ACHN (cell line): ENCODE measurements at places on chromosomes 7 and 10.

GRCh38 chr7:142815134-142815533 lies 39.7 kb upstream of the EPHB6 start:
- DNase-seq, result no peak

DNA sequence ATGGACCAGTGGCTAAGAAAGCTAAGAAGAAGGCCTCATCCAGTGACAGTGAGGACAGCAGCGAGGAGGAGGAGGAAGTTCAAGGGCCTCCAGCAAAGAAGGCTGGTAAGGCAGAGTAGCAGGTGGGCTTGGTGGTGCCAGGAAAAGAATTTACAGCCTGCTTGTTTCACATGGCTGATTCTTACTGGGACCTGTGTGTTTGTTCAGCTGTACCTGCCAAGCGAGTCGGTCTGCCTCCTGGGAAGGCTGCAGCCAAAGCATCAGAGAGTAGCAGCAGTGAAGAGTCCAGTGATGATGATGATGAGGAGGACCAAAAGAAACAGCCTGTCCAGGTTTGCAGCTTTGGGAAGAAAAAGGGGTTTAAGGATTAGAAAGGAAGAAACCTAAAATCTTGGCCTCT lies 5.0 kb downstream of the NOLC1 start:
- DNase-seq, result no peak

- no peak for DNase-seq
Observed at GRCh38 chr7:28069807-28070206, 110.8 kb downstream of the JAZF1 start.

DNA sequence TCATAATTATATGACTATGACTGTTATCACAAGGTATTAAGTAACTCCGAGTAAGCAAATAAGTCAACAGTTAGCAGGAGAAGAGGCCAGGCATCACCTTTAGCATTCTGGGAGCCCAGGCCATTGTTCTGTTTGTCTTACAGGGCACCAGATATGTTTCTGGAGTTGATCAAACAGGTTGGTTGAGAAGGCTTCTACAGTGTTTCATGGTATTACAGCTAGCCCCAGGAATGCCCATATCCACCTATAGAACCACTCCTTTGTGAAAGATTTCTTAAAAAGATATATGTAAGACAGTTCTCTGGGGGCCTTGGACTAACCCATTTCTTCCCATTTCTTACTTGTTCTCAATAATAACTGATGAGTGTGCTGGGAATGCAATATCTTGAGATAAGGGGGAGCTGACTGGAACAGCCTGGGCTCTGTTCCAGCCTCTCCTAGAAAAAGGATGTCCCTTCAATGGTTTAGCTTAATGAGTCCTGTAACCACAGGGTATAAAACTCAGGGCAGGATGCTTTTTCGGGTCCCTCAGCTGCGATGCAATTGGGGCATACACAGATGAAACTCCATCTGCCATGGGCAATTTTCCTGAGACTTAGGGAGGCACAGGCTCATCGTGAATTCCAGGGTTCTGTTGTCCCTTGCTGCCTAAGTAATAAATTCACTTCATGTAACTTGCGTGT lies 286.4 kb downstream of the BAMBI start:
- DNase-seq, result no peak

DNA sequence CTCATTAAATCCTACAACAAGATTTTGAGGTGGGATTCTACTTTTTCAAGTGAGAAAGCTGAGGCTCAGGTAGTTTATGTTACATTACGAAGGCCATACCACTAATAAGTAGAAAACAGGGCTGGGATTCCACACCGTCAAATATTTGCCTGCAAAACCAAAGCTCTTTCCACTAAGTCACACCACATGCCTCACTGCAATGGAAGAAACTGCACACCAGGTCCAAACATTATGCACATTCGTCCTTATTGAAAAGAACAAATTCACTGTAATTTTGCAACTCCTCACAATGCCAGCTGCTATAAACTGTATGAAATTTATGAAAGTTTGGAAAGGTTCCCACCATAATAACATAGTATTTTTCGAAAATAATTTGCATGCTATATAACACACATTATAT lies 66.5 kb downstream of the DGKB start:
- no peak for DNase-seq

- no peak for DNase-seq
Observed at GRCh38 chr7:70131817-70132216, 533.5 kb downstream of the AUTS2 start.

GRCh38 chr7:4648111-4648510 lies 34.0 kb upstream of the FOXK1 start:
- DNase-seq, result no peak

DNA sequence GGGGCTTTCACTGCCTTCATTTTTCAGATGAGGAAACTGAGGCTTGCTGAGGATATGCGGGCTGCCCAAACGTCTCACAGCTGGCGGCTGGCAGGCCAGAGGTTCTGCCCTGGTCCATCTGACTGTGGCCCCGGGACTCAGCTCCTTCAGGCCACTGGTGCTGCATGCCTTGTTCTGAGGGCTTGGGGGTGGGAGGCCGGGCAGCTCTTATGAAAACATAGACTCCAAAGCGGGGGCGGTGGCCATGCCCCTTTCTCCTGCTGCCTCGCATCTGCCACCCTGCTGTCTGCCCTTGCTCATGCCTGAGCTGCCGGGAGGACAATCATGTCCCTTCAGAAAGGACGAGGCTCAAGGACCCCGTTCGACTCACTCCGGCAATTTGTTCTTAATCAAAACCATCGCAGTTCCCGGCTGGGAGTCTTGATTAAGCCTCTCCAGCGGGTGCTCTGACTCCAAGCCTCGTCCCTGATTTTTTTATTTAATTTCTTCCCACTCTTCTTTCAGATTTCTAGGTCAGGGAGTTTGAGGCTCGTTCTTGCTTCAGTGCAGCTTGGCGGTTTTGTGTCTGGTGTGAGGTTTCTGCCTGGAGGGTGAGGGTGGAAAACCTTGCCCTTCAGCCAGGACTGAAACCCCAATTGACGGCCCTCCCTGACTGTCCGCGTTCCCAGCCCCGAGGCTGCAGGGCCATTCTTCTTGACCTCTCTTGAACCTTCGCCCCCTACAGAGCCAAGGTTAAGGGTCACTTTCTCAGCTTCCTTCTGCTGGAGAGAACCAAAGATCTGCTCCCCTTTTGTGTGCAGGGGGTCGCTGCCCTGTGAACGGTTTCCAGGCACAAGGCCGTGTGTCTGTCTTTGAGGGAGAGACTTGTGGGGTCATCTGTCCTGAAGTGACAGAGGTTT lies 120.8 kb downstream of the DNAJB6 start:
- no peak for DNase-seq

- DNase-seq, result no peak
Observed at GRCh38 chr7:157652161-157652953, 315.6 kb downstream of the DNAJB6 start.

DNA sequence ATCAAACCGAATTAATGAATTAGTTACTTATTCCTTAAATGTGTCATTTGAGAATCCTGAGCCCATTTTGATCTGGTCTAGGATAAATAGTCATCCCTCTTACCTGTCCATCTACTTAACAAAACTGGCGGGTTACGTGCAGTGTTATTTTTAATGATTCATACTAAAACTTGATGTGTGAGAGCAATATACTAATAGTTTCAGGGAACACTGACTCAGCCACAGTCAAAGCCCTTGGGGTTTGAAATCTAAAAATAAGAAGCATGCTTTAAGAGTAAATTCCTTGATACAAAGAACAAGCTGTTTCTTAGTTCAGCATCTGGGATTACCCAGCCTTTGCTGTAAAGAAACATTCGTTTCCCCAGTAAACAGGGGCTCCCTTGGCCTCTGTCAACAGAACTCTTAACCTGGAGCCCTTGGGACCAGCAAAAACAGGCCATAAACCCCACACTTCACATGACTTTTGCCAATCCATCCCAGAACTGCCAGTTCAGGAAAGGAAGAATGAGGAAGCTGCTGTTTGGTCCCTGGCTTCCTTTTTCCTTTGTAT lies 370.6 kb upstream of the IGFBP3 start:
- no peak for DNase-seq

GRCh38 chr7:40597517-40597916 lies 462.7 kb downstream of the SUGCT start:
- no peak for DNase-seq

DNA sequence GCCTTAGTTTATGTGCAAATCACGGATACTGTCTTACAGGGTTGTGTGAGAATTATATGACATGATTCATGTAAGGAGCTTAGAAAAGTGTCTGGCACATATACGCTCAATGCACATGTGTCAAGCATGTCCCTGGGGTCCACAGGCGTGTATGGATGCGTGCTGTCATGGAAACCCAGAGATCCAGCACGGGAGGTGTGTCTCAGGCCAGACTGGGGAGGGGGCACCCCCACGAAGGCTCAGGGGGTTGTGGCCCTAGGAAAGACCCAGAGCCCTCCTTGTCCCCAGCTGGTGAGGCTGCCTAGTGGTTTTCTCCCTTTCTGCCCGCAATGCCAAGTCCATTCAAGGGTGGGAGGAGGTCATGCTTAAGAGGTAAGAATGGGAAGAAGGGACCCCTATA lies 9.1 kb downstream of the BTBD16 start:
- DNase-seq, result no peak

- no peak for DNase-seq
Observed at GRCh38 chr7:23242935-23243334, 3.6 kb upstream of the GPNMB start.

DNA sequence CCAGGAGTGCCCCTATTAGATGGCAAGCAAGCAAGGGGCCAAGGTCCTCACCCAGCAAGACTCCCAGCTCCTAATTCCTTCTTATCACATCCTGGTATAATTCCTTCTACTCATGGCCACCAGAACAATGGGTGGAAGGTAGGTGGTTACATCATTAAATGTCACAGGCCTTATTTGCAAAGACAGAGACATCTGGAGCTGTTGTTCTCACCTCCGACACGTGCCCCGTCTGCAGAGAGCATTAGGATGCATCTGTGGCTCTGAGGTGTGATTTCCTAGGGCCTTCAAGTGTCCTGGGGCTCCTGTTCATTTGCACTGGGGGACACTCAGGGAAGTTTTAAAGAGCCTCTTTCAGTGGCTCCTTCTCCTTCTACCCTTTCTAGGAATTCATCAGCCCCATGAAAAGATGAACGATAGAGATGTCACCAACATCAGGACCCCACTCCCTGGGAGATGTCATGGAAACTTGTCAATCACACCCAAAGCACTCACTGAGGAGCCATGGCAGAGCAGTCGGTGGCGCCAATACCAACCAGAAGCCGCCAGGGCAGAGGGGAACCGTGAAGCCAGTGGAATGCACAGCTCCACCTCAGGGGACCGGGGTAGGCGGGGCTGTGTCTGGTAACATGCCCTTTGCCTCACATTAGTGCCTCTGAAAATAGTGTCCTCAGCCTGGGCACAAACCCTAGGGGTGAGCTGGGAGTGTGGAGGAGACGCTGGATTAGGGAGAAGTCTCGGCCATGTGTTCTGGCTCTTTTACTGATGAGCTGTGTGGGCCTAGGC lies 2.9 kb upstream of the ATP6V0E2 start:
- no peak for DNase-seq

DNA sequence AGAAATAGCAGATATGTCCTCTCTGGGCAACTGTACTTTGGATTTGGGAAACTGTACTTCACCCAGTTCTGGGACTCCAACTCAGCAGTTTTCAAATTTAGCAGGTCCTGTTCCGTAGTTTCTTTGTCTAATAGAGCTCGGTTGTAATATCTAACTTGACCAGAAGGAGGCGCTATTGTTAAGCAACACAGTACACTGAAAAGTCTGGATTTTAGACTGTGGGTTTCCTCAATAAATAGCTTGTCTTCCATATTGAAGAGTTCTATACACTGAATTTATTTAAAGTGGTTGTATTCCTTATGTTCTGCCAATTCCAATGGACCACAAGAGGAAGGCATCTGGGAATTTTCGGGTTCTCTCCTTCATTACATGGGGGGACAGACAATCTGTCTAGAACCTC lies 39.8 kb downstream of the ELFN1 start:
- no peak for DNase-seq

GRCh38 chr7:952548-953441 lies 1.7 kb downstream of the ADAP1 start:
- DNase-seq, result no peak

GRCh38 chr7:78350926-78351325 lies 552.4 kb downstream of the PHTF2 start:
- no peak for DNase-seq
